Stimulated activated CD8-positive, alpha-beta memory T cell treated with anti-CD3 and anti-CD28 coated beads, Interleukin-7, amount 100 ng/mL, for 1 hour (primary cell): ENCODE measurements at places on chromosomes 1 and 21.

DNA sequence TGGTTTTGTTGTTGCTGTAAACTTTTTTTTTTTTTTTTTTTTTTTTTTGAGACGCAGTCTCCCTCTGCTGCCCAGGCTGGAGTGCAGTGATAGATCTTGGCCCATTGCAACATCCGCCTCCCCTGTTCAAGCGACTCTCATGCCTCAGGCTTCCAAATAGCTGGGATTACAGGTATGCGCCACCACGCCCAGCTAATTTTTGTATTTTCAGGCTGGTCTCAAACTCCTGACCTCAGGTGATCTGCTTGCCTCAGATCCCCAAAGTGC is 78.9 kb upstream of the SLC45A1 start:
- no peak for DNase-seq

DNA sequence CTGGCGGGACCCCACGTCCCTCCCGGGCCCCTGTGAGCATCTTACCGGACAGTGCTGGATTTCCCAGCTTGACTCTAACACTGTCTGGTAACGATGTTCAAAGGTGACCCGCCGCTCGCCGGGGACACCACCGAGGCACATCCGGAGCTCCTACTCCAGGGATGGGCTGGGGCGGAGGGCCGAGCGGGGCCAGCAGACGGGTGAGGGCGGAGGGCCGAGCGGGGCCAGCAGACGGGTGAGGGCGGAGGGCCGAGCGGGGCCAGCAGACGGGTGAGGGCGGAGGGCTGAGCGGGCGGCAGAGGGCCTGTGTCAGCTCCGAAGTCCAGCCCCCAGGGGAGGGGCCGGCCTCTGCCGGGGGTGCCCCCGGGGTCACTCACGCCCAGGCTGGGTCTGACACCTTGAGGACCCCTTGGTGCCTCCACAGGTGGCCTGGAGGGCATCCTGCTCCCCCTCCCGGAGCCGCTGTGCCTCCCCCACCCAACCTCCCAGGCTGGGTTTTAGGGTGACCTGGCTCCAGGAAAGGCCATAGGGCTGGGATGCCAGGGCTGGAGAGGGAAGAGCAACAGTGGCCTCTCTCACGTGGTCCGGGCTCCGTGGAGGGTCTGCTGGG is 5.7 kb upstream of the TTLL10 start:
- DNase-seq = no peak

GRCh38 chr1:219062161-219062560 is 111.5 kb upstream of the LYPLAL1 start:
- DNase-seq = no peak

GRCh38 chr1:209621741-209622655 is 30.2 kb downstream of the LAMB3 start:
- DNase-seq = no peak

GRCh38 chr21:45056296-45056904 is 18.0 kb upstream of the ADARB1 start:
- no peak for DNase-seq

GRCh38 chr1:172167796-172168596 is 252.5 kb upstream of the C1orf105 start:
- no peak for DNase-seq

GRCh38 chr1:209010475-209011230 is 572.9 kb upstream of the CAMK1G start:
- DNase-seq = no peak

DNA sequence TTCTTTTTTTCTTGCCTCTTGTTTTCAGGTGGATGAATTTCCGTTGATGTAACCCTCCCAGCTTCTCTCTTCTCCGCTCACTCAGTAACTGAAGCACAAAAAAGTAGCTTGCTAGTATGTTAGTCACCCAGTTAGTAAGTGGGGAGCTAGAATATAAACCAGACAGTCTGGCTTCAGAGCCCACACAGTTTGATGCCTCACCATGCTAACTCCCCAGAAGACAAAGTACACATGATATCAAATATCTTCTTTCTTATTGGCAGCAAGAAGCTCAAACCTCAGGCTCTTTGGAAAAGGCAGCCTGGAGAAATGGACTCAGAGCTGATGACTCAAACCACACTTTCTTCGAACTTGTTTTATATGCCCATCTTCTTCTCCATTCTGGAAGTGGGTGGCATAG is 187.5 kb upstream of the PLXNA2 start:
- DNase-seq = no peak

GRCh38 chr1:21337928-21338572 is 47.8 kb upstream of the ECE1 start:
- no peak for DNase-seq

DNA sequence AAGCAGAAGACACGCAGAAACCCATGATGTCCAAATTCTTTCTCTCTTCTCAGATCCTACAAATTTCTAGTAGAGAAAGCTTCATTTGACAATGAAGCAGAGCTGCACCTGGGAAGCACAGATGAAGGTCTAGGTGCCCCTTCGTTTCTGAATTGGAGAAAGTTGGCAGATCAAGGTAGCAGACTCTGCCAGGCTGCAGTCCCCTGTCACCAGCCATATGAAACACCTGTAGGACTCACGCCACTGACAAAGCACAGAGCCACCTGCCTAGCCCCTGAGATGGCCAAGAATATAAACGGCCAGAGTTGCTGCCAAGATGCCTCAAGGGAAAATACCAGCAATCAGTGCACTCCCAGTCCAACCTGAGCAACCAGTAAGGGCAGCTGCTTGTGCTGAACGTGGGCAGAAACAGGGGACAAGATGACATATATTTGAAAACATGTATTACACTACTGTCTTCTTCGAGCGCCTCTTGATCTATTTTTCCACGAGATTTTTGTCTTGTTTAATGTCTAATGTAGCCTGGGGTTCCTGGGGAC is 20.6 kb upstream of the PLEKHA6 start:
- no peak for DNase-seq

DNA sequence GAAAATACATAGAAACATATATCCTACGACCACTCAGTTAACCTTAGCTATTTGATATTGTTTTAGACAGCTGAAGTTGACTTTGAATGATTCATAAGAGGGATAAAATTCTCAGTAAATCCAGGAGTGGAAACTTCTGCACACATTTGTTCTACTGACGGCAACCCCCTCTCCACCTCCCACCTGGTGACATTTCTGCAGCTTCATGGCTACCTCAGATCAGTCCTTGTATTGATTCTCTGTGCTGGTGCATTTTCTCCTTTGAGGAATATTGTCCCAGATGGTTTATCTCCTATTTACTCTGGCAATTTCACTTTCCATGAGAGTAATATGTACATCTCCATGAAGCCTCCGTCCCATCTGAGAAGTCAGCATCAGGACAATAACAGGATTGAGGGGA is 57.7 kb upstream of the COA6 start:
- no peak for DNase-seq

DNA sequence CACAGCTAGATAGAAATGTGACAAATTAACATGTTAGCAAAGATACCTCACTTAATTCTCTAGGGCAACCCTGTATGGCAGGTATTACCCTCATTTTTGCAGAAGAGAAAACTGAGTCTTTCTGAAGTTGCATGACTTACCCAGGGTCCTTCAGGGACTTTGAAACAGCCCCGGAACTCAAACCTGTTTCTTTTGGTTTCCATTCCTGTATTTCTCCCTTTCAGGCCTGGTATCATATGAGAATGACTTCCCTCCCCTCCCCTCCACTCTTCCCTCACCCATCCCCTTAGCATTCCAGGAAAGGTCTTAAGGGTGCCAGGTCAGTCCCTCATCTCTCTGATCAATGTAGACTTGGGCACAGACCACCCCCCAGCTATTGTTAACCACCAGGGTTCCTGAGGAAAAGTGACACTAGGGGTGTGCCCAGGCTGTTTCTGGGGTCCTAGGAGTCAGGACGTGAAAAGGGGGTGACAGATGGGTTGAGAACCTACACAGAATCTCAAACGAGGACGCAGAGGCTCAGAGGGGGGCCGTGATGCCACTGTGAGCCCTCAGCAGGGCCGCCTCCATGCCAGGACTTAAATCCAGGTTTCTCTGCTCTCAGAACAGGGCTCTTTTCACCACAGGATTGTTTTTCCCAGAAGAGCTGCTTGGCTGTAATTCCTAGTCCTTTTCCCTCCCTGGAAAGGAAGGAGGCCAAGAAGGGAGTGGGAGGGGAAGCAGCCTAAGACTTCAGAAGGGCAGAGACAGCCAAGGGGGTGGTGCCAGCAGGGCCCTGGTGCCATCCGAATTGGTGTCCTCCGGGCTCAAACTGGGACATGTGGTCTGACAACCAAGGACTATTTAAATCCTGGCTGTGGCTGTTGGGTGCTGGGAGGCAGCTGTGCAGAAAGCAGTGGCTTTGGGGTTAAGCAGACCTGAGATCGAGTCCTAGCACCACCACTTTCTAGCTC is 2.1 kb upstream of the WASF2 start:
- DNase-seq = no peak

DNA sequence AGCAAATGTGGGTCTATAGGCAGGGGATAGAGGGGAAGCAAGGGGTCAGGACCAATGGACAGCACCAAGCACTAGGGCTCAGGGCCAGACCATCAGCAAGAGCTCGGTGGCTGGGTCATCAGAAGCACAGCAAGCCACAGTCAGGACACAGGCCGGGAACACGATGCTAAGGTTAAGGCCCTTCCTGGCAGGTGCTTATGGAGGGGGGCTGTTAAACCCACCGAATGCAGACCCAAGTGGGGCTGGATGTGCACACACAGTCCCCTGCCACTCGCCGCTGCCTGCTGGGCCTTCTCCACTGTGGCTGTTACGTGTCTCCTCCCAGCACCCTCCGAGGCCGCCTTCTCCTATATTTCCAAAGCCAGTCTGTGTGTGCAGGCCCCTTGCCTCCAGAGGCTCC is 220.1 kb downstream of the TOMM20 start:
- no peak for DNase-seq

DNA sequence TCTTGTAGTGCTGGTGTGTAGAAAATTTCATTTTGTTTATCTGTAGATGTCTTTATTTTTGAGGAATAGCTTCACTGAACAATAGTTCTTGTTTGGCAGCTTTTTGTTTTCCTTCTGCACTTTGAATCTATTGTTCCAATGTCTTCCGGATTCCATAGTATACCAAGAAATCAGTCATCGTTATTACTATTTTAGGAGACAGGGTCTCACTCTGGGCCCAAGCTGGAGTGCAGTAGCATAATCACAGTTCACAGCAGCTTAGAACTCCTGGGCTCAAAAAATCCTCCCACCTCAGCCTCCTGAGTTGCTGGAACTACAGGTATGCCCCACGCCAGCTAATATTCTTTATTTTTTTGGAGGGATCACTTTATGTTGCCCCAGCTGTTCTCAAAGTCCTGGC is 67.7 kb upstream of the RGS2 start:
- DNase-seq = no peak
